ENCODE measurements at places on chromosomes 6 and 20.
A peak's percentile ranks its signal among the peaks of the same experiment; 100 is the strongest.

GRCh38 chr6:129966125-129966524 lies 52.3 kb upstream of the L3MBTL3 start:
- DNase-seq, result no peak

DNA sequence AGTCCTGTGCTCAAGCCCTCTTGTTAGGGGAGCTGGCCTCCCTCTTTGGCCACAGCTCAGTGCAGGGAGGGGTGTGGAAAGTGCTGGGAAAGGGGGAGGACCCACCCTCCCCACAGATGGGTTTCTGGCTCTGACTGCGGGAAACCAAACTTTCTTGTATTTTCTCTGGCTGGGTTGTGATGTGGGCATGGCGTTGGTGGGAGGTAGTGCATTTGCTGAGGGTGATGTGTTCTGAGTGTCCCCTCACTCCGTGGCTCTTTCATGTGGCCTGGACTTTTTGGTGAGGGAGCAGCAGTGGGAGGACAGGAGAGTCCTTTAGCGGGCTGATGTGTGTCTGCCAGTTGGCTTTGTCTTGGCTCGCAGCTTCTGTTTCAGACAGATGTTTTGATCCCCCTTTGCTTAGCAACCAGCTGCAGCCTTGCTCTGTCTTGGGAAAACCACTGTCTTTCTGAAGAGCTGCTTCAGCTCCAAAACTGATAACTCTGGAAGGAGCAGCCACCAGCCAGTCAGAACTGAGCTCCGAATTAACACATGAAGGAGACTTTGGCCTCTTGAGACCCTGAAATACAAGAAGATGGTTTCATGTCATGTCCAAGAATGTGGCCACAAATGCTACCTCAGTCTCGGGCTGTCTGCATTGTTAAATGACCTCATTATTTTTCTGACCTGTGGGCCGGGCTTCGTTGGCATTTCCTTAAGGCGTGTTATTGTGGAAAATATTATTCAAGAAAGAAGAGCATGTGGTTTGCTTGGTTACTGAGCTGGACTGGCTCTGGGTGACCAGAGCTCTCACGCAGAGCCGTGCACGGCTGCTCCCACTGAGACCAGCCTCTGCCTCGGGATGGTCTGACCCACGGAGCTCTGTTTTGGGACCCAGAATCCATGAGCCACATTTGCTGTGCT lies 21.5 kb downstream of the SYNJ2 start:
- peak; percentile 89 for DNase-seq

GRCh38 chr20:8535403-8536261 lies 403.6 kb downstream of the PLCB1 start:
- DNase-seq, result no peak

GRCh38 chr6:137927777-137928218 lies 60.7 kb downstream of the TNFAIP3 start:
- no peak for DNase-seq

DNA sequence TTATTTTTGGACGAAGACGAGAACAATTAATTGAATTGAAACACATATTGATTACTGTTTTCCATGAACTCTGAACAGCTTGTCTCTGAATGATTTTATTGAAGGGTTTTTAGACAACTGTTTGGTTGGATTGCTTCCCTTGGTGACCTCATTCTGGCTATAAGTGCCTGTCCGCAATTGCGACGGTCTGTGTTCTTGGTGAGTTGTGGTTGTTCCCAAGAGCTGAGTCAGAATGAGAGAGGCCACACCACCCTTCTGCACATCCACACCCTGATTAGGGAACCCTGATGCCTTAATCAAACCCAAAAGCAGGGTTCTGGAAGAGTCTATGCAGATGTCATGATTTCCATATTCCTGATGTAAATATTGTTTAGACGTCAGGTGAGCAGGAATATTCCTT lies 747.0 kb downstream of the PTPRT start:
- no peak for DNase-seq

- DNase-seq, result no peak
These were observed 4.5 kb downstream of the SOX4 start for GRCh38 chr6:21597801-21598673.

DNA sequence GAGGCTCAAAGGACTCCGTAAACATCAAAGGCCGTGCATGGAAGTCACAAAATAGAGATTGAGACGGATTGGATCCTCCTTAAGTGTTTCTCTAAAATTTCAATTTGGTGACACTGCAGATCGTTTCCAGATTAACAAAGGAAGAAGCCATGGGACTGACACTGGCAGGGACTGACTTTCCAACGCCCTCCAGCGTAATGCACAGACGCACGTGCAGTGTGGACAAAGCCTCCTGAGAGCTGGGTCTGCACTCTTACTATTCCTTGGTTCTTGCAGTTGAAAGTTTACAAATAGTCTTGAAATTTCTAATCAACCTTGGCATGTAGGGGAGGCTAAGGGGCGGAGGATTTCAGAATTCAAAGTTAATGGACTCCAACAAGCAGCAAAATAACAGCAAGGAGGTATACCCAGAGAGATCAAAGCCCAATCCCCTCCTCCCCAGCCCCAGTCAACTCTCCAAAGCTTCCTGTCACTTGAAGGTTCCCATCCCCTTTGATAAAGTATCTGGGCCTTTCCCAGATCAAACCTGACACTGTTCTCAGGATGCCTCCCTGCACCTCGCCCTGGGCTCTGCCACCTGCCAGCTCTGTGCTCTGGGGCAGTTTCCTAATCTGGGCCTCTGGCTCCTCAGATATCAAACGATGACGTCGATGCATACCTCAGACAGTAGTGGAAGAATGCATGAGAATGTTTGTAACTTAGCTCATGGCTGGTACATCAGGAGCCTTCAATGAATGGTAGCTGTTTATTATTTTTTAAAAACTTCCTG lies 106.5 kb upstream of the TRAF3IP2 start:
- no peak for DNase-seq

GRCh38 chr20:54929191-54929590 lies 453.8 kb downstream of the DOK5 start:
- DNase-seq, result no peak

All from AG09309 (cell line).